Sigmoid colon (tissue), 7 donors: ENCODE measurements at places on chromosomes 5 and 9. TPM values are rescaled to one million over a fixed set of nuclear protein-coding genes. Genes with fewer than 3 reads are reported as not detected.

PCDHB15 gene
- polyA plus RNA-seq: 0.93 TPM

CCDC180 gene
- polyA plus RNA-seq: 3.5 TPM

FSTL4 gene
- 0.23 TPM for polyA plus RNA-seq

CHD1 gene
- polyA plus RNA-seq: 24.0 TPM

GPR151 gene
- not detected for polyA plus RNA-seq

- no peak for DNase-seq
- H3K27me3 ChIP-seq: no peaks in the 10 kb centered on the region
- H3K4me1 ChIP-seq: peaks cover 26% of the 10 kb centered on the region
- H3K27ac ChIP-seq: no peak overlapping the region
- no peaks in the 10 kb centered on the region for H3K36me3 ChIP-seq
- no peak overlapping the region for H3K4me3 ChIP-seq
These were observed 137.6 kb downstream of the SUSD1 start for GRCh38 chr9:112037281-112038016.

DNA sequence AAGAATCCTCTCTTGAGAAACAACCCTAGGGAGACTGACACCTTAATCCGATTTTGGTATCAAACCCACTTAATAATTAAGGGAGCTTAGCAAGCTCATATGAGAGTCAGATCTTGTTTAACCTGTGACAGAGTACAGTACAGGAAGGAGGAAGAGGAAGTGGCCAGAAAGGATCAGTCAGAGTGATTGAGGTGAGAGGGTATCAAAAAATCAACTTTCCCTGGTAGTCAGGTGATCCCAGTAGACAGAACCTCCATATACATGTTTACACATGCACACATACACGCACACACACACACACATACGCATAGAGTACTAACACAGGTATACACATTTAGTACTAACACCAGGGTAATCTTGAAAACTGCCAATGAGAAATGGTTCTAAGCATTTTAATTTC is 56.8 kb downstream of the GLIS3 start:
- H3K4me3 ChIP-seq: no peak overlapping the region
- no peaks in the 10 kb centered on the region for H3K36me3 ChIP-seq
- H3K27me3 ChIP-seq: no peaks in the 10 kb centered on the region
- no peak for DNase-seq
- no peaks in the 10 kb centered on the region for H3K4me1 ChIP-seq
